Activated CD4-positive, CD25-positive, alpha-beta regulatory T cell (primary cell): ENCODE measurements at places on chromosomes 2 and 18.

DNA sequence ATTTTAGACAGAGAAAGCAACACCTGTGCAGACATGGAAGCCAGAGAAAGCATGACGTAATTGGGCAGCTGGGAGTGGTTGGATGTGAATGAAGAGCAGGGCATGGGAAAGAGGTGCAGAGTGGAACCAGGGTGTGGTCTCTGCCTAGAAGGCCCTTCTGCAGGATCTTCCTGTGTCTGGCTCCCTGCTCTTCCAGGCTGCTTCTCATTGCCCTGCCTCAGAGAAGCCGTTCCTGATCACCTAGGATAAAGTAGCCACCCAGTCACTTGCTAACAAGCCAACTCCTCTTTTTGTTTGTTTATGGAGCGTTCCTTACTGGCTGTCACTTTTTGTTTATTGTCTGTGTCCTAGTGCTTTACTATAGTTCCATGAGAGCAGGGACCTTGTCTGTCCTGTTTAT, 28.5 kb downstream of the GALNT1 start:
- DNase-seq, result no peak

DNA sequence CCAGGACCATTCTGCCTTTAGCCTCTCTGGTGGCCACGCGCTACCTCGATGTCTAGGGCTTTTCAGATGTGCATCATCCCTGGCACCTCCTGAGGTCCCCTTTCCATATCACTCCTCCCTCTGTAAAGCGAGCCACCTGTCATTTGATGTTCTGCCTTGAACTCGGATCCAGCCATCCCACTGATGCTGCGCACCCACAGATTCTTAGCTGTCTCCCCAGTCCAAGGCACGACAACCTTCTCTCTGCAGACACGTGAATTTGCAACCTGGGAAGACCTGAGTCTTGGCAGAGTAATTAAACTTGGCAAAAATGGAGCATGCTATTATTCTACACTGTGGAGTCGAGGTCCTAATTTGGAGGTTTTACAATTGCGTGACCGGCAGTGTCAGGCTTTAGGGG, 61.9 kb downstream of the NGEF start:
- no peak for DNase-seq

DNA sequence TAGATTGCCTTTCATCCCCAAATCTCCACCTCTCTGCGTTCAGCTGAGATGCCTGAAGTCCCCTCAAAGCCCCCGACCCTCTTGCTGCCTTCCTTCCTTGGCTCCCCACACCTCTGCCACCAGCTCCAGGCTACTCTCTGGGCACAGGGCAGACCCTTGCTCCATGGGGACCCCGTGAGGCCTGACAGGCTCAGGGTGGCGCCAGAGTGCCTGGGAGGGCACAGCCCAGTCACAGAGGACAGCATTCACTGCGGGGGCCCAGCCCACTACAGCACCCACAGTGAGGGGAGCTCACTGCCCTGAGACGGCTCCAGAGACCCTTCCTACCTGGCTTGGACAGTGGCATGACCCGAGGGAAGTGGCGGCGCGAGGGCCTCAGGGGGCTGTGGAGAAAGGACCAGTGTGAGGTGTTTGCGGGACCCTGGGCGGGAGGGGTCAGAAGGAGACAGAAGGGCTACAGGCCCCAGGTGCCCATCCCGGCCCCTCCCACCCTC, 51.0 kb downstream of the AQP12A start:
- no peak for DNase-seq

GRCh38 chr18:28736223-28736622, 559.3 kb upstream of the CDH2 start:
- no peak for DNase-seq
